Glutamatergic neuron (in vitro differentiated cells): ENCODE measurements at places on chromosomes 6 and 20. TPM values are rescaled to one million over a fixed set of nuclear protein-coding genes. Genes with fewer than 3 reads are reported as not detected.

GRCh38 chr6:32105433-32105832 is 3.7 kb downstream of the TNXB start:
- no peak for DNase-seq

The BPI gene
- not detected for total RNA-seq

DNA sequence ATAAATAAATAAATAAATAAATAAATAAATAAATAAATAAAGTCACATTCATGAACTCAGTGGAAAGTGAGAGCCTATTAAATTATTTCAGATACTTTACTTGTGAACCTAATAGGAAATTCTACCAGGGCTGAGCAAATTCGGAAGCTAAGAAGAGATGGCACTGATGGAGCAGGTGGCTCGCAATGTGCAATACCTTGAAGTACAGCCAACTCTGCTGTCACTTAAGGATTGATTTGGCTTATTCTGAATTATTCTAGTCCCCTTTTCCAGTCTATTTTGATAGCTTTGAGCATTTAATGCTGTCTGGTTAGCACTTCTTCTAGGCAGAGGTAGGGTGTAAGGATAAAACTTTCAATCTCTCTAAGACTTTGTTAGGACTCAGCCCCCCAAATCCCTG is 395.8 kb upstream of the PLCB4 start:
- DNase-seq: no peak

DNA sequence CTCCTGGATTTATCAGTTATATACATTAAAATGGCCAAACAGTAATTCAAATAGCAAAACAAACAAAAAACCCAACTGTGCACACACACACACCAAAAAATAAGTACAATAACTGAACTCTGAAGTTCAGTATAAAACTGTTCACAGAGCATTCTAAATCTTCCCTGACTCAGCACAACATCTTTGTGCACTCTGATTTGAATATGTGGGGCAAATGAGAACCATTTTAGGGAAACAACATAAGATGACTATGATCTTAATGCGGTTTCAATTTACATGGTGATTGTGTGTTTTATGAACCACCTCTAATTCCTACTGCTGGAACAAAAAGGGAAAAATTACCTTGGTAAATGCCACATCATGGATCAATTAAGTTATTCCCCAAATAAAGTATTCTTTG is 41.7 kb downstream of the PLAGL1 start:
- no peak for DNase-seq

The LPA gene
- 1.9 TPM for total RNA-seq

GRCh38 chr6:17178326-17178725 is 76.5 kb downstream of the STMND1 start:
- no peak for DNase-seq

DNA sequence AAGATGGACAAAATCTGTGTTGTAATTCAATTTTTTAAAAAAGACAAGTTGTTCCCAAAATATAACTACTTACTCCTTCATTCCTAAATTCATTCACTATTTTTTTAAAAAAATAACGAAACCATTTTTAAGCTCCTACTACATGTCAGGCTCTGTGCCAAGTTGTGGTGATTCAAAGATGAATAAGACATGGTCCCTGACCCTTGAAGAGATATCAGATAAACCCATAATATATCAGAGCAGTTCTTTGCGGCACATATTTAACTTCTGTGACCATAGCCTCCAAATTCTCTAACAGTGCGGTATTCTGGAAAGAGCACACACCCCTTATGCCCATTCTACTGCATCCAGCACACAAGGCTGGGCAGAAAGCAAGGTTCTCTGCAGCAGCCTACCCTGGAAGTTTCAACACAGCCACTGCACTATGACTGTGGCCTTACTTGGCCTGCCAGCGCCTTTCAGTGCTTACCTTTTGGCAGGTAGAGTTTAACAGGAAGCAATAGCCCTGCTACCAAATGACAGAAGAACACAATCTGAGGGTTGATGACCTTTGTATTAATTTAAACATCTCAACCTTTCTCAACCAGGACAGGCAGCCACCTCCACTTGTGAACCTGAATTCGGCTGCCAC is 406.5 kb downstream of the BTBD9 start:
- no peak for DNase-seq

DNA sequence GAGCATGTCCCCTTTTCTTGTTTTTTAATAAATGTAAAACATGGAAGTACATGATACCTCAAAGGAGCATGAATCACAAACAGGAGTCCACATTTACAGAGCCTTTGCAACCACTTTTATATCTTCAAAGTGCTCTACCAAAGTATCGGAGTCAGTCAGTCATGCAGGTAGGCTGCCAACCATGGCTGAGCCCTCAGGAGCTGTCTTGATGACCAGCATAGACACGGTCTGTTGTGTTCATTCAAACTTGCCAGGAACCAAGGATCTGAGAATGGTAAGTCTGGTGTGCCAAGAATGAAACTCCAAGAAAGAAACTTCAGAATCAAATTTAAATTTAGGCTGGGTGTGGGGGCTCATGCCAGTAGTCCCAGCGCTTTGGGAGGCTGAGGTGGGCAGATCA is 111.5 kb downstream of the SLC16A10 start:
- no peak for DNase-seq

- DNase-seq: no peak
Observed at GRCh38 chr20:24422091-24422760, 47.2 kb upstream of the SYNDIG1 start.

The SESN1 gene
- total RNA-seq: 27.1 TPM

GRCh38 chr6:93272211-93272610 is 147.1 kb downstream of the EPHA7 start:
- DNase-seq: no peak

DNA sequence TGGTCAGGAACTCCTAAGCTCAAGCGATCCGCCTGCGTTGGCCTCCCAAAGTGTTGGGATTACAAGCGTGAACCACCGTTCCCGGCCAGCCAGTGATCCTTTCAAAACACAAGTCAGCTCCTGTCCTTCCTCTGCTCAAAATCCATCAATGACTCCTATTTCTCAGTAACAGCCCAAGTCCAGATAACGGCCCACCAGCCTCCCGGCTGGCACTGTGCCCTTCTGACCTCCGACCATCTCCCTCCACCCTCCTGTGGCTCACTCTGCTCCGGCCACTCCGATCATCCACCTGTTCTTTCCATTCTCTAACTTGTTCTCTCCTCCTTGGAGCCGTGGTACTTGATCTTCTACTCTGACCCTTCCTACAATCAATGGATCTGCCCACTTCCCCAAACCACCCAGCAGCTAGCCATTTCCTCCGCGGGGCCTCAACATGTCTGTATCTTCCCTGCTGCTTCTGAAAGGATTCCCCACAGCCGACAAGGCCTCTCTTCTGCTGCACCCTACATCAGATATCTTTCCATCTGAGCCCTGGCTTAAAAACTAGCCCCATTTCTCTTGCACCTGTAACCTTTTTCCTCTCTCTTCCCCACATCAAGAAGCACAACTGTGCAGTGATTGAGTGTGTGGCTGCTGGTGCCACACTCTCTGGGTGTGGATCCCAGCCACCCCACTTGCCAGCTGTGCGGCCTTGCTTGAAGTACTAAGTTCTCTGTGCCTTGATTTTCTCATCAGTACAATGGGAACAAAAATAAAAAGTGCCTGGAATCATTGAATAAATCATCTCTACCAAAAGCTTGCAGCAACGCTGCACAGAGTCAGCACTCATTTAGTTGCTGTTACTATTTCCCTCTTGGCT is 6.1 kb upstream of the ZMYND8 start:
- DNase-seq: no peak

The HCK gene
- total RNA-seq: 0.78 TPM

- DNase-seq: peak; percentile 65
Observed at GRCh38 chr20:57514273-57514751, 10.6 kb downstream of the CTCFL start.

DNA sequence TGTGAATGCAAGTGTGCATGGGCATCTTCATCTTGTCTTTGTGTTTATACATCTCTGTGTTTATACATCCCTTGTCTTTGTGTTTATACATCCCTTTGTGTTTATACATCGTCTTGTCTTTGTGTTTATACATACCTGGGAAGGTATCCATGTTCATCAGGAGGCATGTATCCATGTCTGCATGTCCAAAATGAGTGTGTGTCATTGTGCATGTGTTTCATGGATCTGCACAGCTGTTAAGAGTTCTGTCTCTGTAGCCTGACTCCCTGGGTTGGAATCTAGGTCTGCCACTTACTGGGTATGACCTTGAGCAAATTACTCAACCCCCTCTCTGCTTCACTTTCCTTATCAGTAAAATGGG is 50.1 kb upstream of the SIRPA start:
- DNase-seq: no peak

- no peak for DNase-seq
Observed at GRCh38 chr6:66568271-66568670, 861.2 kb upstream of the EYS start.
